NCI-H1436 (cell line): ENCODE measurements at places on chromosomes 13 and 19.

GRCh38 chr19:10655457-10656312 is 1.5 kb downstream of the ILF3 start:
- no peak for DNase-seq

DNA sequence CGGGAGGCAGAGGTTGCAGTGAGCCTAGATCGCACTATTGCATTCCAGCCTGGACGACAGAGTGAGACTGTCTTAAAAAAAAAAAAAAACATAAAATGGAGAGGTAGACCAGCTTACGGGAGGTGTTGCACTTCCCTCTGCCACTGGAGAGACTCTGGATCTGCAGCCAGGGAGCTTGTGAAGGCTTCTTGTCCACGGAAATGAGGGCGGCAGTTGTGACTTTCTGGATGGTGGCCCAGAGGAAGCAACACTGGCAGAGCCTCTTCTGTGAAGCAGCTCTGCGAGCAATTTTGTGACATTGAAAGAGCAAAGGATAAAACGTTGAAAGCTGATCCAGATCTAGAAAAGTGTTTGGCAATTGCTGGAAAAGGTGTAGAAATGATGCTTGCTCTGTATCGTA is 10.4 kb downstream of the SPINT2 start:
- DNase-seq, result no peak

DNA sequence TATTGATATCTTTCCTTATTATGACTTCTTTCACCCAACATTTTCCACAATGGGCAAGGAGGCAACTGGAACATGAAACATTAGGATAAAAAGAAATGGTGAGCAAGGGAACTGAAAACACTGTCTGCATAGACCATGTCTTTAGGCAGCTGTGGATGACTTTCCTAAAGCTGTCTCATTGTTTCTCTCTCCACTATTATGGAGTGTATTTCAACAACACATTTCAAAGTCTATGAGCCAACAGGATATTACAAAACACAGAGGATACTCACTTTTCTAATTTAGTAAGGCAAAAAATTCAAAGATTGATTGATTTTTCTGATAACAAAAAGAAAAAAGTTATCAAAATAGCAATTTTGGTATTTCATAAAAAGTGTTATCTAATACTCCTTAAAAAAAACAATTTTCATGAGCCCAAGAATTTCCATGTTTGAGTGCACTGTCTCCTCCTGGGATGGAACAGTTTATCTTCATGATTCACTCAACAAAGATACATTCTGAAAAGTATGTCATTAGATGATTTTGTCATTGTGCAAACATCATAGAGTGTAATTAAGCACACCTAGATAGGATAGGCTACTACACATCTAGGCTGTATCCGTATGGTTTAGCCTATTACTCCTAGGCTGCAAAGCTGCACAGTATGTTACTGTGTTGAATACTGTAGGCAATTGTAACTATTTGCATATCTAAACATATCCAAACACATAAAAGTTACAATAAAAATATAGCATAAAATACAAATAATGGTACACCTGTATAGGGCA is 1568.4 kb downstream of the SLITRK5 start:
- no peak for DNase-seq

GRCh38 chr13:22866221-22866620 is 314.6 kb upstream of the SGCG start:
- DNase-seq, result no peak

GRCh38 chr13:30156826-30157615 is 150.3 kb downstream of the KATNAL1 start:
- DNase-seq, result no peak

- DNase-seq, result no peak
Measured at GRCh38 chr19:38035515-38036495, 128.8 kb downstream of the SIPA1L3 start.

- DNase-seq, result no peak
Measured at GRCh38 chr19:39542206-39542605, 2.2 kb upstream of the EID2 start.

DNA sequence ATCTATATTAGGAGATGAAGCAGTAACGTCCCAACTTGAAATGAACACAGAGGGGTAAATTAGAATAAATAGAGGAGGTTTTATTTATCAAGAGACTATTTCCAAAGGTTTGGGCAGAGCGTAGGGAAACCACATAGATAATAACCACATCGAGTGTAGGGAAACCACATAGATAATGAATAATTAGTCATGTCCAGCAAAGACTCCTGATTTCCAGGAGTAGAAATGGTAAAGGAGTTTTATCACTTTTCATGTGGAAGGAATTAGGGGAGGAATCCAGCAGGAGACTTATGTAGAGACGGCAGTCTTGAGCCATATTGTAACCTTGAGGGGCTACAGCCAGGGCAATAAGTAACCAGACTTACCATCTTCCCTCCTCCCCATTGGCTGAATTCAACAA is 136.3 kb upstream of the CSNK1A1L start:
- DNase-seq, result no peak

DNA sequence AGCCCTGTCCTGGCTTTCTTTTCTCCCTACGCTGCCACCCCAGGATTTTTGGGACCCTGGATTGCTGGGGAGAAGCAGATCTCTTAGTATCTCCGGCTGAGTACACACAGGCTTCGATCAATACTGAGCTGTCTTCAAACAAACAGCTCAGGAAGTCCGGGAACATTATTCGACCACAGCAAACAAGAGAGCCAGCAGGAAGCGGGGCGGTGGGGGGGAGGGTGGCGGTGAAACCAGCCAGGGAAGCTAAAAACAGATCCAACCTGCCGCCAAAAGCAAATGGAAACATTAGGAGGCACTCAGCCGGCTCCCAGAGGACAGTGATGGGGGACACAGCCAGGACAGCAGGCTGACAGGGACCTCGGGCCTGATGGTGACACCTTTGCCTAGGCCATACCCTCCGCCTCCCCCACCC is 12.2 kb upstream of the BCAM start:
- no peak for DNase-seq

GRCh38 chr19:21472507-21472906 is 32.9 kb upstream of the ZNF429 start:
- no peak for DNase-seq

DNA sequence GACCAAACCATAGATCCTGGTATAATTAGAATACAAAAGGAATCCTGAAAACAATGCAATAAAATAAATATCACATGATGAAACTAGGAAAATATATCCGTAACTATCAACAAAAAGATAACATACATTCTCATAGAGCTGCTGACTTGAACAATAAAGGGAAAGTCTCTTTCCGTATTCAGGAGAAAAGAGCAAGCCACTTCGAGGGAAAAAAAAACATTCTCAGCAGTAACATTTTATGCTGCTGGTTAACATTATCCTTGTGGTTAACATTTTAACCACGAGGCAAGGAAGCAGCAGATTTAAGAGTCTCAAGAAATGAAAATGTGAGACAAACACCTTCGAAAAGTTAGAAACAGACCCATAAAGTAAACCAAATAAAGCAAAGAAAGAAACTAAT is 25.8 kb downstream of the NALCN start:
- DNase-seq, result no peak

- DNase-seq, result no peak
Measured at GRCh38 chr13:76778853-76779252, 107.4 kb downstream of the KCTD12 start.

- DNase-seq, result peak; percentile 62
Measured at GRCh38 chr13:97752961-97753668, 200.4 kb upstream of the IPO5 start.

DNA sequence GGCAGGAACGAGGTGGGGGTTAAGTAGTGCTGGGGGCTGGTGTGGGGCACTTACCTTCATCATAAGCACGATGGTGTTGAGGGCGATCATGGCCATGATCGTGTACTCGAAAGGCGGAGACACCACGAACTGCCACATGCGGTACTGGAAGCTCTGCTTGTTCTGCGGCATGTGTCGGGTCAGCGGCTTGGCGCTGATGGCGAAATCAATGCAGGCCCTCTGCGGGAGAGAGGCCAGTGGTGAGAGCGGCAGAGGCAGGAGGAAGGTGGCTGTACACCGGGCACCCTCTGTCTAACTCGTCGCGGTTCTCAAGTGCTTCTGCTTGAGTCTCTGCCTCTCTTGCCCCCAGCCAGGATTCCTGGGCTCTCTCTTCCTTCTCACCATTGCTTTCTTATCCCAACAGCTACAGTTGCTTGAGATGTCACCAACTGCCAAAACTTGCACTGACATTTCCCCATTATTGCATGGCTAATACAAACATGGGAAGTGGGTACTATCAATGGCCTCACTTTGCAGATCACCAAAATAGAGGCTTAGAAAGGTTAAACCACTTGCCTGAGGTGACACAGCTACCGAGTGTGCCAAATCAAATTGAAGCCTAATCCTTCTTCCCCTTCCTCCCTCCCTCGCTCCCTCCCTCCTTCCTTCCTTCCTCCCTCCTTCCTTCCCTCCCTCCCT is 105.0 kb downstream of the IER2 start:
- DNase-seq, result no peak

- DNase-seq, result no peak
Measured at GRCh38 chr13:67967031-67967430, 736.9 kb upstream of the PCDH9 start.

DNA sequence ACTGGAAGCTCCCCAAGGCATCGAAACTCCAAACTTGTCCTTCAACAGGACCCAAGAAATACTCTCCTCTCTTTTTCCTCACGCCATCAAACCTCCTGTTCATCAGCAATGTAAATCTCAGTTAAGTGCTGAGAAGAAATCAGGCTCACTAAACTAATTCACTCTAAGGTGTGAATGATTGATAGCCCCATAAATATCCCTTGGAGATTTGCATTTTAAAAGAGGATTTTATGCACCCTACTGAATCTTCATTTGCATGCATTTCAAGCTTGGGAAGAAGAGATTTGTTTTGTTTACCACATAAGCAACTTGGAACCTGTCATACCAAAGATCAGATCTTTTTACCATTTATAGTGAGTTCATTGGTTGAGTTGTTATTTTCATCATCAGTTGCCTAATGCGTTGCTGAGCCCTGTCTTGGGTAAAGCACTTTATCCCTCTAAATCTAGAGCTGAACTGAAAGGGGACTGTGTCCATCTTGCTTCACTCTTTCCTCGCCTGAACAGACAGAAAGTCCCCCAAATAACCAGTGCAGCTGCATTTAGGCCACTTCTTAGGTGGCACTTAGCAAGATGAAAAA is 40.2 kb upstream of the GSX1 start:
- no peak for DNase-seq

DNA sequence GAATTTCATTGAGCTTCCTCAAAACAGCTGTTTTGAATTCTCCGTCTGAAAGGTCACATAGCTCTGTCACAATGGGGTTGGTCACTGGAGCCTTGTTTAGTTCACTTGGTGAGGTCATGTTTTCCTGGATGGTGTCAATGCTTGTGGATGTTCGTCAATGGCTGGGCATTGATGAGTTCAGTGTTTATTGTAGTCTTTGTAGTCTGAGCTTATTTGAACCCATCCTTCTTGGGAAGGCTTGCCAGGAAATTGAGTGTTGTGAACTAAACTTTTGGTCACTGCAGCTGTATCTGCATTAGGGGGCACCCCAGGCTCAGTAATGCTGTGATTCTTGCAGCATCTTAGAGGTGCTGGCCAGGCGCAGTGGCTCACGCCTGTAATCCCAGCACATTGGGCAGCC is 22.0 kb downstream of the BLOC1S3 start:
- no peak for DNase-seq

DNA sequence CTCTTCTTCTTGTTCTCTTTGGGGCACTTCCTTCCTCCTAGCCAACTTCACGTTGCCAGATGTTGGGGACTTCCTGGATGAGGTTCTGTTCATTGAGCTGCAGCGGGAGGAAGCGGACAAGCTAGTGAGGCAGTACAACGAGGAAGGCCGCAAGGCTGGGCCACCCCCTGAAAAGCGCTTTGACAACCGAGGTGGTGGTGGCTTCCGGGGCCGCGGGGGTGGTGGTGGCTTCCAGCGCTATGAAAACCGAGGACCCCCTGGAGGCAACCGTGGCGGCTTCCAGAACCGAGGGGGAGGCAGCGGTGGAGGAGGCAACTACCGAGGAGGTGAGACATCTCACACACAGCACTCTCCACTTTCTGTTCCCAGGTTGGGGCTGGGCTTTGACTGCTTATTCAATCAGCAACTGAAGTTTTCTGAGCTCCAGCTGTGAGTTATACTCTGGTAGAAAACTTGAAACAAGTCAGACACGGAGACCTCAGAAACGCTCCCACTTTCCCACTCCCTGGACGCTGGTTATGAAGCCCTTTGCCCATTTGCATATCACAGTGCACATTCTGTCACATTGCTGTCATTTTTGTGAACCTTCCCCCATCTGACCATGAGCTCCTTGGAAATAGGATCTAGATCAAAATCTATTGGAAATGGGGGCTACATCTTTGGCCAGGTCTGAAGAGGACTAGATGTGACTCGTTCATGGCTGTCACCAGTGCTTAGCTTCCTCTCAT is 7.2 kb upstream of the CCDC97 start:
- DNase-seq, result no peak

- DNase-seq, result no peak
Measured at GRCh38 chr19:35919306-35919705, 11.2 kb upstream of the TYROBP start.

GRCh38 chr13:30429721-30430694 is 7.7 kb downstream of the UBE2L5 start:
- no peak for DNase-seq

- DNase-seq, result no peak
Measured at GRCh38 chr13:19181621-19182485, at the start of gene TUBA3C. Gene TUBA3C (minus strand): TSS chr13:19181824. CDS start chr13:19181747, 77 bp downstream.

DNA sequence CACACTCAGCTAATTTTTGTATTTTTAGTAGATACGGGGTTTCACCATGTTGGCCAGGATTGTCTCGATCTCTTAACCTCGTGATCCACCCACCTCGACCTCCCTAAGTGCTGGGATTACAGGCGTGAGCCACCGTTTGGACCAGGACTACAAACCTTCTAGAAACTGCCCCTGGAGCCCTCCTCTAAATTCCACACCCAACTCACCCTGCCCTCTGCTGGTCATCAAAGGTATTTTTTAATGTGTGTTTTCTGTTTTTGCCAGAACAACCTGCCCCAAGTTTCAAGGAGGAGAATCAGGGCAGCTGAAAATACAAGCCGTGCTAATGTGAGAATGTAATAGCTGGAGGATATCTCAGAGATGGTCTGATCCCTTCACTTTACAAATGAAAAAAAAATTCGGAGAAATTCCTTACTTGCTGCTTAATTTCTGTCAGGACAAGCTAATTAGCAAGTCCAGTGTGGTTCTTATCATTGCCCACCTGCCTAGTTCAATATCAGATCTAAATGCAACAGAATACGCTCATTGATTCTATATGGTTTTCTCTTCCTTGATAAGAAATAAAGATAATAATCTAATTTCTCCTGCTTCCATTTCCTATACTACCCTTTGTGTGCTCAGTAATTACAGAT is 4.1 kb downstream of the ATP8A2 start:
- DNase-seq, result no peak
